SW 1271 (cell line): ENCODE measurements at places on chromosomes 7 and 10.

DNA sequence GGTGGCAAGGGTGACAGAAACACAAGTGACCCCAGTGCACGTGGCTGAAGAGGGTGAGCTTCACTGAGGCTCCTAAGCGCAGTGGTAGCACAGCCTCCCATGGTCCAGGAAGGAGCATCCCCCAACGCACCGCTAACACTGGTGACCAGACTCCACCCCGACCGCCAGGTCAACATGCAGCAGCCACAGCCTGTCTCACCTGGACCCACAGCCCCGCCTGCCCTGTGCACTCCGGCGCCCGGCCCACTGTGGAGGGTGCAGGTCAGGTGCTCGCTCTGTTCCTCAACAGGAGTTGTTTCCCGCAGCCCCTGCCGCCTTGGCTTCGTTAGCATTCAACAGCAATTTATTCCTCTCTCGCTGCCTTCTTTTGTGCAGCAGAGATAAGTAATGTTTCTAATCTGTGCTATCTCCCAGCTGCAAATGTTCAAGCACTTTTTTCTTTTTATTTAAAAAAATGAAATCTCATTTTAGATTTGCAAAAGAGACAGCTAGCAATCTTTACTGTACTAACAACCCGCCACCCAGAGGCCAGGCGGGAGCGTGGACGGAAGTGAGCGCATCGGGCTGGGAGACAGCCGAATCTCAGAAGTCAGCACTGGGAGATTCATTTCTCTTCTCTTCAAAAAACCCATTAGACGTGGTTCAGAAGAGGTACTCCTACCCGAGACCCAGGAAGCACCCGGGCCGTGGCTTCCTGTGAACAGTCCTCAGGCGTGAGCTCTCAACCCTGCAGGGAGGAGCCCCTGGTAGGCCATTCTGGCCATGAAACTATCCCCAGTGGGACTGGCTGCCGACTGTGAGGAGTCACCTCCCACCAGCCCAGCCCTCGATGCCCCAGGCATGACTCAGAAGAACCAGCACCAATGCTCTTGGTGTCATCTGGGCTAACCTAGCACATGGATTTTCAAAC lies 133.4 kb downstream of the MAD1L1 start:
- DNase-seq: no peak

DNA sequence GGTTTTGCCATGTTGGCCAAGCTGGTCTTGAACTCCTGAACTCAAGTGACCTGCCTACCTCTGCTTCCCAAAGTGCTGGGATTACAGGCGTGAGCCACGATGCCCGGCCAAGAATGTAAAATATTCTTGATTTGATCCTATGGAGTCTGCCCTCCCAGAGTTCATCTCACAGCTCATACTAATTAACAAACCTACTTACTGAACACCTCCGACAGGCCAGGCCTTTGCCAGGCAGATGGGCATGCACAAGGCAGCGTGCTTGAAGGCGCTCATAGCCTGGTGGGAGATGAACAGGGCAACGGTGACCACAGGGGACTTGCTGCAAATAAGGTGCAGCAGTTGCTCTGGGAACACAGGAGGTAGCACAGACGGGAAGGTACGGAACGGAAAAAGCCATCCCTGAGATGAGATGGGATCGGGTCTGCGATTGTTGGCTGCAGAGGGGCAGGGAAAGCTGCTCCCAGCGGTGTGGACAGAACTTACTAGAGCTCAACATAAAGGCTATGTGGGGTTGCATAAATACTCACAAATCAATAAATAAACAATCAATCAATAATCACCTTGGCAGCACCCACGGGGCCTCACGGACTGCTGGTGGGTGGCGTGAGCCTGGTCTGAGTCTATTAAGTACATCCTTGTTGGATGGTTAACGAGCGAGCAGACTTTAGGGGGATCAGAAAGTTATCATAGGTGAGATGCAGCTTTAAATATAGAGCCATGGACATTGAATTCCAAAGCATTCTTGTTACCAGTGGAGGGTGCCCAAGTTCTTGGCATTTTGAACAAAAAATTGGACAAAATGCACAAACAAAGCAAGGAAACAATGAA lies 4.7 kb downstream of the ACBD7 start:
- no peak for DNase-seq

- DNase-seq: no peak
These were observed 420.9 kb upstream of the MGMT start for GRCh38 chr10:129046065-129046681.

DNA sequence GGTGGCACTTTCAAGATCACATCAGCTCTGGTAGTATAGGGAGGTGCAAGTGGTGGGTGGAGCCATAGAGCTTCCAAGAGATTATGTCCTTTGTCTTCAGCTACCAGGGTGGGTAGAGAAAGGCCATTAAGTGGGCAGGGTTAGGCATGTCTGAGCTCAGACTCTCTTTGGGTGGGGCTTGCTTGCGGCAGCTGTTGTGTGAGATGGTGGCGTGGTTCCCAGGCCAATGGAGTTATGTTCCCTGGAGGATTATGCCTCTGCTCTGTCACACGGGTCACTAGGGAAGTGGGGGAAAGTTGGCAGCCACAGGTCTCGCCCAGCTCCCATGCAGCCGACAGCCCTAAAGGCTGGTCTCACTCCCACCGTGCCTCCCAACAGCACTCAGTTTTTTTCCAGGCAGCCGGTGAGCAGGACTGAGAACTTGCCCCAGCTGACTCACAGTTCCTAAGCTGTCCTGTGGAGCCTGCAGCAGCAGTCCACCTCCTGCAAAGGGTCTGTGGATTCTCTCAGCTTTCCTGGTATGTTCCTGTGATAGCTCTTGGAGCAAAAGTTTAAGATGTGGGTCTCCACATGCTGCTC lies 459.0 kb downstream of the SH2D4B start:
- DNase-seq: no peak

- DNase-seq: no peak
These were observed 155.1 kb upstream of the FAM13C start for GRCh38 chr10:59517341-59517899.

DNA sequence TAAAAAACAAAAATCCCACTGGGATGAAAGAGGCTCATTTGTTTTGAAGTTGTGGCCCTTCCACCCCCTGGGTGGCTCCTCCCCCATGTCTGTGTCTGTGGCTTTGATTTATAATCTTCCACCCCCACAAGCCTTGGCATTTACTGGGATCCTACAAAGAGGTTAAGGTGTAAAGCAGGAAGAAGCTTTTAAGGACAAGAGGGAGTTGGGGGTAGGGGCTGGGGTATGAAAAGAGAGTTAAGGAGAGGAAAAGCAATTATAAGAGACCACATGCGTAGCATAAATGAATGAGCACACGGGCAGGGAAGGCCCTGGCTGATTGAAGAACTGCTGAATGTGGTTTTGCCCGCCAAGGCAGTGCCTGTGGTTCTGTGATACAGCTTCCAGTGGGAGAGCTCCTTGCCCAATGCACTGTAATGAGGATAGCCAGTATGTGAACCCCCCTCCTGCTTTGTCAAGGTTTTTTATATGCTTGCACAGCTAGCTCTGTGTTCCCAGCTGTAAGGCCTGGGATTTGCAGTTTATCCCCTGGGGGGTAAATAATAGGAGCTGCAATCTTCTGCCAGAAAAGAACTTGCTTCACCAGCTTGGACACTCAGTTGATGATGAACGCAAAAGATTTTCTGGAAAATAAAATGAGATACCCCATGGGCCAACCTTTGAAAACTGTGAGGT lies 34.7 kb upstream of the KMT2E start:
- no peak for DNase-seq

DNA sequence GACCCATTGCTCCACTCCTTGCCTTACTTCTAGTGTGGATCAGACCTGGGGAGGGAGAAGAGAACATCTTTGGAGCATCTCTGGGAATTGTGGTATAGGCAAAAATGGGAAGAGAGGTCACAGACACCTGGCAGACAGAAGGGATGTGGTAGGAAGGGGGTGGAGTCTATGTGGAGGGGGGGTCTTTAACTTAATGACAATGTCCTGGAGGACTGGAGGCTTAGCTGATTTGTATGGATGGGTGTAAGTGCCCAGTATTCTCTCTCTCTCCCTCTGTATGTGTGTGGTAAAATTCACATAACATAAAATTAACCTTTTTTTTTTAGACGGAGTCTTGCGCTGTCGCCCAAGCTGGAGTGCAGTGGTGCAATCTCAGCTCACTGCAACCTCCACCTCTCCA lies 3.1 kb upstream of the LDB1 start:
- DNase-seq: no peak

DNA sequence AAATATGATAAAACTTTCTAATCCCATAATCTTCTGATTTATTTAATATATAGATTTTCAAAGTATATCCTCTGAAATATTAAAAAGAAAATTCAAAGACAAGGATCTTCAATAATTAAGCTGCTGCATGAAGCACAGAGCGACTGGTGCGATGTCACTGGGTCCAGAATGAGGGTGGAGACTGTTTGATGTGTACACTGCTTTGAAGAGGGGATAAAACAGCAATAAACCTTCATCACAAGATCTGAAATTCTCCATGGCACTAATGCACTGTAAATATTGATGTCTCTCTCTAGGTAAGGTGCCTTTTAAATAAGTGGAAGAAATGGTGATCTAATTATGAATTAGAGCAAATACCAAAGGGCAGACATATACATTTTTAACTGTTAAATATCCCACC lies 337.8 kb downstream of the PARD3 start:
- no peak for DNase-seq

GRCh38 chr7:22868509-22868908 lies 45.9 kb upstream of the TOMM7 start:
- DNase-seq: no peak

DNA sequence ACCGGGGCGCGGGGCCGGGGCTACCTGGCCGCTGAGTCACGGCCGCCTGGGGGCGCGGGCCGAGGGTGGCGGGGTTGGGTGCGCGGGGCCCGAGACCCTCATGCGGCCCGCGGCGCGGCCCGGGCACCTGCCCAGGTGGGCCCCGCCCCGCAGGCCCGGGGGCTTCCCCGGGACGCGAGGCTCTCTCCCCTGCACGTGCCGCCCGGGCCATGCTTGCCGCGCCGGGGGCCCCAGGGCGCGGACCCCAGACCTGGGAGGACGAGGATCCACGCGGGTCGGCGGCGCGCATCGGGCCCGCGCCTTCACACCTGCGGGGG lies 402 bp downstream of the MAFK start:
- no peak for DNase-seq

DNA sequence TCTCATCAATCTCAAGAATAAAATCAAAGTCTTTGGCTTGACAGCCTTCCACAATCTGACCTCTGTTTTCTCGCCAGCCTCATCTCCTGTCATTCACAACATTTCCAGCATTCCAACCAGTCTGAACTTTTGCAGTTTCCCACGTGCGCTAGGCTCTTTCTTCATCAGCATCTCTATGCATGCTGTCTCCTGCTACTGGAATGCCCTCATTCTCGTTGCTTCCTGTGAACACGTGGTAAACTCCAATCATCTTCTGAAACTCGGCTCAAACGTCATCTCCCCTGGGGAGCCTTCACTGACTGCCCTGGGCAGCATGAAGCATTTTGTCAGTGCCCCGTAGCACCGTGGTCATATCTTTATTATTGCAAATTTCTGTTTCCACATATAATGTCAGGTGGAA lies 12.2 kb upstream of the RSBN1L start:
- no peak for DNase-seq

GRCh38 chr7:47484923-47485639 lies 96.8 kb downstream of the TNS3 start:
- no peak for DNase-seq

GRCh38 chr7:25358926-25359325 lies 130.6 kb upstream of the NPVF start:
- DNase-seq: no peak

DNA sequence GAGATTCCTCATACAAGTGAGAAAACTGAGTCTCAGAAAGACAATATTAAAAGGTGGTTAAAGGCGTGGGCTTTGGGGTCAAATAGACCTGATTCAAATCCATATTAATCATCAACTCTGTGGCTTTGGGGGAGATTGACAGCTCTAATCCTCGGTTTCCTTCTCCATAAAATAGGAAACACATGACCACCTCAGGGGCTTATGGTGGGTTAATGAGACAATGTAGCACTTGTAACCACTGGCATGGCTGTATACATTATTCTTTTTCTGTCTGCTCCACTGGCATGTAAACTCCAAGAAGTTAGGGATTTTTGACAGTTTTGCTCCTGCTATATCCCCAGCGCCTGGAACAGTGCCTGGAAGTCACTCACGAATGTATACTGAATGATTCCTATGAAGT lies 120.8 kb upstream of the GAD2 start:
- DNase-seq: no peak

- DNase-seq: no peak
These were observed 50.5 kb upstream of the BMPER start for GRCh38 chr7:33854801-33855350.

DNA sequence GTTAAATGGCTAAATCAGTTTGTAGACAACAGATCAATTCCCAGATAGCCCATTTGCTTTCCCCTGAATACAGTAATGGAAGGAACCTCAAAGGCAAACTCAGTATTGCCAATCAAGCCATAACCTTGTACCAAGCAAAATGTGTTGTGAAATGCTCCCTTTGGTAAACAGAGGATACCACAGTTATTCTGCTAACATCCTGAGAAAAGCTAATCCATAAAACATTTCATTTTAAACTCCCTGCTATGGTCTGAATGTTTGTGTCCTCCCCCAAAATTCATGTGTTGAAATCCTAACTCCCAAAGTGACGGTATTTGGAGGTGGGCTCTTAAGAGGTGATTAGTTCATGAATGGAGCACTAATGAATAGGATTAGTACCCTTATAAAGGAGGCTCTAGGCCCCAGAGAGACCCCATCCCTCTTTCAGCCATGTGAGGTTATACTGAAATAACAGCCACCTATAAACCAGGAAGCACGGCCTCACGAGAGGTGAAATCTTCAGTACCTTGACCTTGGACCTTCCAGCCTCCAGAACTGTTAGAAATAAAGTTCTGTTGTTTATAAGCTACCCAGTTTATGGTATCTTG lies 89.3 kb upstream of the RNF148 start:
- no peak for DNase-seq

GRCh38 chr7:133654547-133654946 lies 401.7 kb downstream of the EXOC4 start:
- no peak for DNase-seq

GRCh38 chr7:151551820-151552219 lies 32.1 kb upstream of the RHEB start:
- no peak for DNase-seq

DNA sequence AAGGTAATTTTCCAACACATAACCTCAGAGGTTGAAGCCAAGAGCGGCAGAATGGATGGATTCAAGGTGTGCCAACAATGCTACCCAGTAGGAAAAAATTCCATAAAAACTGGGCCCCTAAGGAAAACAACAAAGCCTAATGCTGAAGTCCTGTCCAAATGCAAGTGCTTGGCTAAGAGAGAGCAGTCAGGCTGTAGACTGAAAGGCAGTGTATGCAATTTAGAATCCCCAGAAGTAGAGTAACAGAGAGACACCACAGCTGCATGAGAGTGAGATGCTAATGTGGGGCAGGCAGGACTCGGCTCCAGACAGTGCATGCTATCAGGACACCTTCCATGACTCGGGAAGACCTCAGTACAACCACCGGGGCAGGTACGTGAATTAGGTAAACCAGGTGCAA lies 124.5 kb downstream of the ZFAND4 start:
- DNase-seq: no peak

- DNase-seq: no peak
These were observed 195.8 kb upstream of the MKLN1 start for GRCh38 chr7:131131746-131132431.
